ENCODE measurements at places on chromosomes 16 and 17. TPM values are rescaled to one million over a fixed set of nuclear protein-coding genes. Genes with fewer than 3 reads are reported as not detected.

PDE6G gene
- total RNA-seq: 0.63 TPM

TBC1D28 gene
- not detected for total RNA-seq

ITGA2B gene
- total RNA-seq: not detected

HBA1 gene
- not detected for total RNA-seq
